ENCODE measurements at places on chromosomes 6 and 20.
A peak's percentile ranks its signal among the peaks of the same experiment; 100 is the strongest.

DNA sequence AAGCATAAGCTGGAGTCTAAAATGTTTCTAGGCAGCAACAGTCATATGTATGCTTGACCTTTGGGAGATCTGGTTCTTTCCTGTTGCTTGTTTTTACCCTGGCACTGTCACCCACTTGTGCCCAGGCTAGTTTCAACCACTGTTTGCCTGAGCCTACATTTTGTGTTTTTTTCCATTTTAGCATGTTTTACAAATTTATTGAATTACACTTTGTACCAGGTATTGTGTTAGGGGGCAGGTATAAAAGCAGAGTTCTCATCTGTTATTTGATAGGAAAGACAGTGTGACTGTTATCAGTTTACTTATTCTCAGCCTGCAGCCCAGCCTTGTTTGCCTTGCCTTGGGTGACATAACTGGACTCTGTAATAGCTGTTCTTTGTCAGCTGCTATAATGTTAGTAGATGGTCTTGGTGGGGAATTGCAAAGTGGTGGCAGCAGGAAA, 147.0 kb downstream of the CDKAL1 start:
- no peak for DNase-seq

DNA sequence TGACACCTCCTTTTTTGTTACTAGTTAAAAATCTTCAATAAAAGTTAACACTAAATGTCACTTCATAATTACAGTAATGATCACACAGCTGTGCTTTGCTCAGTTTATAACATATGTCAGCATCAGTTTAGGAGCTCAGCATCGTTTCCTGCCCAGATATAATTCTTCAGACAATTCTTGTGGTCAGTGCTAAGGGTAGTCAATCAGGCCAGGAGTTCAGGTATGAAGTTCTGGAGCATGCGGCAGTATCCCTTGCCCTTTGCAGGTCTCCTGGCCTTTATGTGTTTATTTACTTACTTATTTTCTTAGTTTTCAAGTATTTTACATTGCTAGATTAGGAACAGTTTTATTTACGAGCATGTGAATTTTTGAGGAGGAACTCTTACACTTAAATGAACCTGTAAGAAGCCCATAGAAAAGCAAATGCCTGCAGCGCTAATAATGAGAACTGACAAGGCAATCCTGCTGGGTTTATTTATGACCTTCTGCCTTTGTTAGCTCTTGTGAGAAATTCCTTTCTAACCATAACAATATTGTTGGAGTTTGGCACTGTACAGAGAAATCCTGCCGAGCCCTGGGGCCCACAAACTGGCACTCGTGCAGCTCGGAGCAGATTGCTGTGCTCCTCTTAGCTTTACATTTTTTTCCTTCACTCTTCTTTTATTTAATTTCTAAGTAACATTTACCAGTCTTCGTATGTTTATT, 252.8 kb downstream of the TMEM242 start:
- no peak for DNase-seq

GRCh38 chr20:49660912-49661311, 52.8 kb downstream of the B4GALT5 start:
- DNase-seq = no peak

GRCh38 chr6:120700001-120700400, 634.3 kb downstream of the TBC1D32 start:
- DNase-seq = no peak

DNA sequence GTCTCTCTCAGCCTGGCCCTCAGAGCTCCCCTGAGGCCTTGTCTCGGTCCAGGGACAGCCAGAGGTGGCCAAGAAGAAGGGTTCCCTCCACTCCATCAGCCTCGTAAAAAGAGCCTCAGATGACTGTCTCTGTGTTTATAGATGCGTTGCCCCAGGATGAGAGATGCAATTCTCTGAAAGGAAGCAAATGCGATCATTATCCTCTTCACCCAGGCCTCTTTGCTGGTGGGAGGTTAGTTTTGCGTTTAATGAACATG, 90.4 kb downstream of the YTHDF1 start:
- DNase-seq = no peak

GRCh38 chr6:17542243-17542642, 57.9 kb upstream of the FAM8A1 start:
- DNase-seq = no peak

DNA sequence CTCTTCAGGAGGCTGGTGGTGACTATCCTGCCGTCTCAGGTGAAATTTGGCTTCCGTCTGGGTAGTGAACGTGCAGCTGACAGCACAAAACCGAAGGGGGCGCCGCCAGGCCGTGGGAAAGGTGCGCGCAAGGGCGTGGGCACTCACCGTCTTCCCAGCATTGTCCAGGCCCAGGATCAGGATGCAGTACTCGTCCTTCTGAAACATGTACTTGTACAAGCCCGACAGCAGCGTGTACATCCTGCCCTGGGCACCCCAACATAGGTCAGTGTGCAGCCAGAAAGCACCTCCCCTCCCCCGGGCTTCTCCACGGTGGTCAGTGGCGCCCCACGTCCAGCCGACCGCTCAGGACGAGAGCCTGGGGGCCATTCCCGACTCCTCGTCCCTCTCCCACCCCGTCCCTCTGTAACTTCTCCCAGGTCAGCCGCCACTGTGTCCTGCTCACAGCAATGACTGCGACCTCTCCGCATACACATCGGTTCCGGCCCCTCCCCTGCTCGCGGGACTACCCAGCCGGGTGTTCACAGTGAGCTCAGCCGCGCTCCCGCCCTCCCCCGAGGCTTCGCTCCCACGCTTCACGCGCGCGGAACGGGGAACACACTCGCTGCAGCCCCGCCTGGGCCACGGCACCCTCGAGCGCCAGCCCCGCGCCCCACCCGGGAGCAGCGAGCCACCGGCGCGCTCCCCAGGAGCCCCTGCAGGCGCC, 771 bp downstream of the ARFRP1 start:
- DNase-seq = peak; percentile 58

- DNase-seq = no peak
These were observed 448.0 kb downstream of the COL12A1 start for GRCh38 chr6:74757813-74758212.

DNA sequence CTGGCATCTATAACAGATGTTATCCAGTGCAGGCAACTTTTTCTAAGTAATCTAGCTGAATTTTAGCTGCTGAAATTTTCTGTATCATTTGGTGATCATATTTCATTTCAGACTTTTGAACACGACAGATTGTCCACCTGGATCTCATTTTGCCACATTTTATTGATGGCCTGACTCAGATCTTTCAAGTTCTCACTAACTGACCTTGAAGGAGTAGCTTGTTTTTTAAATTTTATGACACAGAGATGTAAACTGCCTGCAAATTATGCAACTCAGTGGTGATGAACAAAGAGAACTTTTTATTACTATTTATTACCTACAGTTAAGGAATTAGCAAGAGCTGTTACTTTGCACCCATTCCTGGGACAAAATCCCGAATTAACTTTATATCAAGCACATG, 366.4 kb downstream of the PAX1 start:
- DNase-seq = no peak

DNA sequence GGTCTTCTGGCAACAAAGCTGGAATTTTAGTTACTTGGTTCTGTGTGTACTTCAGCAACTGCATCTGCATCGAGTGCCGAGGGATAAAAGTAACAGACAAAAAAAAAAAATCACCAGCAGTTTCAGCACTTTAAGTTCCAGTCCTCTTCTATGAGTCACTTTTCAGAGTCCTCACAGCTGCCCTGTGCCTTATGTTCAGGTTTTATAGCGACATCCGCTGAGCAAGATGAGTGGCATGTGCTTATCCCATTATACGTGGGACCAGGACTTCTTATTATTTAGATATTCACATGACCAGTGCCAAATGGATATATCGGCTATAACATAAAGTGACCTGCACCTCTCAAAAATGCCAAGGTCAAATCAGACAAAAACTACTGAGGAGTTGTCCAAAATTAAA, 242.9 kb downstream of the FOXA2 start:
- no peak for DNase-seq

GRCh38 chr20:1185316-1185741, 548 bp upstream of the TMEM74B start:
- DNase-seq = no peak

DNA sequence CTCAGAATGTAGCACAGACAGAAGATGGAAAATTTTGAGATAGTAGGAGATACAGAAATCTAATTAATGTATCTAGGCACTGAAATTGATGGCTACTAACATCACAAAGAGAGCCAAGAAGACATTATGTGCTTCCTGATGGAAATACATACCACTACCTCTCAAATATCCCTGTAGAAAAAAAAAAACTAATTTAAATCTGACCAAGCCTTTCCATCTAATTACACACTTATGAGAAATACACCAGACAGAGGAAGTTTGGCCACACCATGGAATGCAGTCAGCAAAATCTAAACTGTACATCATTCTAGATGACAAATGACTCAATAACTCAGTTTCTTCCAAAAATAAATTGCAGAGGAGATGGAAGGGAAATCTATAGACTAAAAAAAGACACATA, 18.9 kb downstream of the VPS52 start:
- DNase-seq = no peak

GRCh38 chr6:108947114-108947854, 99.1 kb downstream of the ARMC2 start:
- no peak for DNase-seq

GRCh38 chr6:14085176-14085787, 32.3 kb upstream of the CD83 start:
- no peak for DNase-seq

- DNase-seq = no peak
These were observed 195.4 kb downstream of the TBXT start for GRCh38 chr6:165972139-165972802.
